Retinal pigment epithelial cell (primary cell): ENCODE measurements at places on chromosomes 3 and 15.
A peak's percentile ranks its signal among the peaks of the same experiment; 100 is the strongest.

- peak; percentile 100 for DNase-seq
Observed at GRCh38 chr15:57395292-57395691, 19.0 kb downstream of the CGNL1 start.

DNA sequence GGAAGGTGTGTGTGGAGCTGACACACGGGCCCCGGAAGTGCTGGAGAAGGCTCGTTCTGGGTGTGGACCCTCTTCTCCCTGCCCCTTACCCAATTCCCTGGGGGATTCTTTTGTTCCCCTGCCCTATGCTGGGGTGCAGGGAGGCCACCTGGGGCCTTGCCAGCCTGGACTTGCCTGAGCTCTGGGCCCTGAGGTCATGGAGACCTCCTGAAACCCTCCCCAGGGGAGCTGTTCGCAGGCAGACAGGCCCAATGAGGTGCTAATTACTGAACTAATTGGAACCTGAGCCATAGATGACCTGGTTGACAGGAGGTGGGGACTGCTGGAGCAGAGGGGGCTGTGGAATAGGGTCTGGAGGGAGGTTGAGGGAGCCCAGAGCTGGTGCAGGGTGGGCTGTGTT lies 9.4 kb upstream of the C15orf39 start:
- no peak for DNase-seq

DNA sequence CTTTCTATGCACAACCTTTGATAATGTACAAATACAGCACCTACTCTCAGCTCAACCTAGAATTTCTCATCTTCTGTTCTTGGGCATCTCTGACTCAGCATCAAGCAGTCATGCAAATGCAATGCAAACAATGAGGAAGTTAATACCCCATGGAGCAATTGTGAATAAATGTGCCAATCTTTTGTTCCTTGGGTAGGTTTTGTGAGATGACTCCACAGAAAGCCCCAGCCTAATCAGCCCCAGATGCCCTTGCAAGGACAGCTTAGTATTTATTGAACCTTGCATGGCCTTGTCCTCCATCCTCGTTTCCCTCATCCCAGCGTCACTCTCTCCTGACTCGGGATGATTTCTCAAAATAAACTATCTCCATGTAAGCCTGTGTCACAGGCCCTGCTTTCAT lies 494.7 kb upstream of the NECTIN3 start:
- DNase-seq = peak; percentile 67

- DNase-seq = no peak
Observed at GRCh38 chr3:125050488-125051090, 5.2 kb downstream of the HEG1 start.

DNA sequence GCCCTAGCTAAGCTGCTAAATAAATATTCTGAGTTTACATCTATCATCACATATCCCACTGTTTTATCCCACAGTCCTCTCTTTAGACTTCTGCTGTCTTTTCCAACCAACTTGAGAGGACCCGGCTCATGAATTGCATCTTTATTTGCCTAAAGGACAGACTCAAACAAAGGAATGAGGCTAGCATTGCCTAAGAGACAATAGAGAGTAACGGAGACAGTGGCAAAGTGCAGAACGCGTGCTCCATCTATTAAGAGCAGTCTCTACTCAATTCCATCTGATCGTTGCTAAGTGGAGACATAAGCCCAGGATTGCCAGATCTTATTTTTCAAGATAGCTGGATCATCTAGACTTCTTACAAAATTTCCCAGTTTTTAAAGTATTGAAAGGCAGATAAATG lies 2.3 kb downstream of the ADAMTSL3 start:
- DNase-seq = no peak

GRCh38 chr15:40282147-40282868 lies 556 bp downstream of the ANKRD63 start:
- no peak for DNase-seq

DNA sequence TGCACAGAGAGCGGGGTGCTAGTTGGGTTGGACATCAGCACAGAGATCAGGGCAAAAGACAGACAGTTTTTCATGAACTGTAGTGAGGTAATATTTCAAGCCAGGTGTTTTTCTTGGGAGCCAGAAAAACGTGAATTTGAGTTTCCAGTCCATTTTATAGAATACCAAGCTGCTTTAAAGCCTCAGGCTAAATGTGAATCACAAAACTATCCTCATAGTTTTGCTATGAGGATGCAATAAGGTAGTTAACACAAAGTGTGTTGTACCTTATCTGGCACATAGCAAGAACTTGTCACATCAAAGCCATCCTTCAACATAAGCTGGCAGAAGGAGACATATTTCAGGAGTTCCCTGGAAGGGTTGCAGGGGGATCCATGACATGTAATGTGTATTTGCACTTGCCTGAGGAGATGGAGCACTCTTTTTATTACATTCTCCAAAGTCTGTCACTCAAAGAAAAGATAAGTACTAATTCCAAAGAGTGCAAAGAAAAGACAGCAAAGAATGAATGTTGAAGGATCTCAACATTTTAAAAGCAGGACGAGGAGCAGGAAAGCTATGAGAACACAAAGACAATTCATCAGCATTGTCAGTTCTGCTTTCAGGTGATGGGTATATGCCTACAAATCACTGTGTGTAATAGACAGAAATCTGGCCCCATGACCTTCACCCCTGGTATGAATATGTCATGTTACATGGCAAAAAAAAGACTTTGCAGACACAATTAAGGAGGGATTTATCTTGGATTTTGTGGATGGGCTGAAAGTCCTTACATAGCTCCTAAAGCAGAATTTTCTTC lies 1046.4 kb downstream of the NTRK3 start:
- no peak for DNase-seq

DNA sequence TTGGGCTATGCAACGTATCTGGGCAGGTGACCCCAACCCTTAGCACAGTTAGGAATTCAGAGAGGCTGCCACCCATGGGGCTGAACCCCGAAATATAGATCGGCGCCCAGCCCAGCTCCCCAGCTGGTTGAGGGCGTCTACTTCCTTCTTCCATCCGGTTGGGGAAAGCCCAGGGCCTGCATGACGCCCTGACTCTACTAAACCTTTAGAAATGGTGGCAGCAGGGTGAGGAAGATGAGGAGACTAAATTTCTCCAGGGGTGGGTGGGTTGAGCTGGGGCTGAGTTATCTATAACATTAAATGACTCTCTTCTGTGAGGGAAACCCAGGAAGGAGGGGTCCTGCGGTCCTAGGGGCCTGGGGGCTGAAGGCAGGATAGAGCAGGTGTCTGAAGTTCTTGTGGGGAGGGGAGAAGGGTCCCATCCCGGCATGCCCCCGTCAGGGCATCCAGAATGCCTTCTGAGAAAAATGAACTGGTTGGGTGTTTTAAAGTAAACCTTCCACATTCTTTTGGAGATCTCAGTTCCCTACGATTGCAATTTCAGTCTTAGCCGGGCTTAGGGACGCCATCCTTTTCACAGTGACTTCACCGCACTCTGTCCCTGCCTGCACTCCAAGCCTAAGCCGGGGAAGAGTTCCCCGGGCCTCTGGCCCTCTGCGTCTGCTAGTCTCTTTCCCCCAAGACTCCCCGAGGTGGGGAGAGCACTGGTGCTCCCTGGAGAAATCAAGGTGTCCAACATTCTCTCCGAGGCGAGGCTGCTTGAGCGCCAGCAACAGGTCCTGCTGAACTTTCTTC lies 28.5 kb downstream of the NR2F2 start:
- no peak for DNase-seq

GRCh38 chr15:77964193-77964592 lies 113.3 kb downstream of the TBC1D2B start:
- no peak for DNase-seq

- DNase-seq = peak; percentile 50
Observed at GRCh38 chr3:190911382-190911781, 48.9 kb upstream of the GMNC start.

GRCh38 chr15:70200511-70201424 lies 103.1 kb upstream of the TLE3 start:
- no peak for DNase-seq

GRCh38 chr15:56616551-56616950 lies 116.8 kb downstream of the ZNF280D start:
- DNase-seq = no peak

- no peak for DNase-seq
Observed at GRCh38 chr15:78208341-78208844, 26.0 kb downstream of the ACSBG1 start.

DNA sequence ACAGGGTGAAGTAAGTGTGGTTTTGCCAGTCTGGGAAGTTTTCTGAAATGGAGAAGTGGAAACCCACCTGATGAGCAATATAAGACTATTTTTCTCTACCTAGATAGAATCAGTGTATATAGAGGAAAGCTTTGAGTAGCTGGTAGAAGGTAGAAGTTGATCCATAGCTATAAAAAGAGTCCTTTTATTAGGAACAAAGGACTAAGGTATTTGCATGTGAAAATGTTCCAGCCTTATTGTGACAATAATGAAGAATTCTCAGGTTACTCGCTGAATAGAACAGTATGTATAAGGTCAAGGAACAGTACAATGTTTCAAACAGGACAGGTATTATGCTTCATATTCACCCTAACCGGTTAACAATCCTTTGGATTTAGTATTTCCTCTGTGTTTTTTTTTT lies 972.2 kb downstream of the OTOL1 start:
- DNase-seq = no peak

- DNase-seq = no peak
Observed at GRCh38 chr15:52518487-52519371, 10.0 kb downstream of the MYO5A start.

DNA sequence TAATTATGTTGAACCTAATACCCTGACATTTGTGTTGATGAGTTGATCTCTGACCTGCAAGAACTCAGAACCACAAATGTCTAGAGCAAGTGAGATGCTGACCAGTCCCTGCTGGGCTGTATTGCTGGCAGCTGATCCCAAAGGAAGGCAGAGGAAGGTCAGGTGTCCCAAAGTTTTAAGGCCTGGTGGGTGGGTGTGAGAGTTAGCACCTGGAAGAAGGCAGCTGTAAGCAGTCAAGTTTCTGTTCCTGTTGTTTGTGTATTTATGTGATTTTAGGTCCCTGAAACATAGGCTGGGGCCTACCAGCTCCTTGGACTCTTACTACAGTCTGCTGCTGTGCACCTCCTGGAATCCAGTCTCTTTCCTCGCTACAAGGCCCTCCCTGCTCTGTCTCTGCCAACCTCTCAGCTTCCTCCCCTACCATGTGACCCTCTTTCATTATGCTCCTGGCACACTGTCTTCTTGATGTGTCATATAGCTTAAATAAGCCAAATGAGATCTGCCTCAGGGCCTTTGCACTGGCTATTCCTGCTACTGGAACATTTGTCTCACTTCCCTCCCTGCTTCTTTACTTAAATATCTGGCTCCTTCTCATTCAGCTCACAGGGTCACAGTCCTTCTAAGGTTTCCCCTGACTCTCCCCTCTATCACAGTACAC lies 31.0 kb upstream of the ATOSA start:
- DNase-seq = no peak

DNA sequence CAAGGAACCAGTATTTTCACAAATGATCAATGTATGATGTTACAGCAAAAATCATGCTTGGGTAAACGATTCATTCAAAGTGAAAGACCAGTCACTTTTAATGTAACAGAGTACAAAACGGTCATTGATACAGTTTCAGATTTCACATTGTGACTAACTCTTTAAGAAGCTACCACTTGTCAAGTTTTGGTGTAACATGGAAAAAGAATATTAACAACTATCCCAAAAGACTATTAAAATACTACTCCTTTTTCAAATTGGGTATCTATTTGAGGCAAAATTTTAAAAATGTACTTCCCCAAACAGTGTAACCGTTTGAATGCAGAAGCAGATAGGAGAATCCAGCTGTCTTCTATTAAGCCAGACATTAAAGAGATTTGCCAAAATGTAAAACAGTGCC lies 31.7 kb downstream of the AKAP13 start:
- no peak for DNase-seq

DNA sequence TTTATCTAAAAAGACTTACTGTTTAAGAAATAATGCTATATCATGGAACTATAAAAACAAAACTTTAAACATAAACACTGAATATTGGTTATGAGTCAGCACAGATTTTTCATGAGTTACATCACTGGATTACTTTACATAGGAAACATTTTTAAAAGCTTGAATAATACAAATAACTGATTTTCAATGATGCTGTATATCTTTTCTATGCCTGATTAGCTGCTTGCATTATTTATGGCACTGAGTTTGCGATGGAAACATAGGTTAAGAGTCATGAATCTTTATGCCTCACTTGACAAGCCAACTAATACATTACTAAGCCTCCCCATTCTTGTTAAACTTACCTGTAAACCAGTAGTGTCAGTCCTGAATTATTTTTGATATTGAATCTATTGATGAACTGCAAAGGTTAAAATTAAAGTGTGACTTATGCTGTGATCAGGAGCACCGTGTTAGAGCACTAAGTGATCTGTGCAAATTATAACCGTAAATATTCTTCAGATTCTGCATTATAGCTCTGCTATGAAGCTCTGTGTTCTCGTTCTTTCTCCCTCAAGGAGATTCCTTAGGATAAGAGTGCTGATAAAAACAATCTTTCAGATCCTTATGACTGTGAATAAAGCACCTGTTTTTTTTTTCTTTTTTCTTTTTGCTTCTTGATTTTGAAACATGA lies 437.3 kb upstream of the BCHE start:
- no peak for DNase-seq

DNA sequence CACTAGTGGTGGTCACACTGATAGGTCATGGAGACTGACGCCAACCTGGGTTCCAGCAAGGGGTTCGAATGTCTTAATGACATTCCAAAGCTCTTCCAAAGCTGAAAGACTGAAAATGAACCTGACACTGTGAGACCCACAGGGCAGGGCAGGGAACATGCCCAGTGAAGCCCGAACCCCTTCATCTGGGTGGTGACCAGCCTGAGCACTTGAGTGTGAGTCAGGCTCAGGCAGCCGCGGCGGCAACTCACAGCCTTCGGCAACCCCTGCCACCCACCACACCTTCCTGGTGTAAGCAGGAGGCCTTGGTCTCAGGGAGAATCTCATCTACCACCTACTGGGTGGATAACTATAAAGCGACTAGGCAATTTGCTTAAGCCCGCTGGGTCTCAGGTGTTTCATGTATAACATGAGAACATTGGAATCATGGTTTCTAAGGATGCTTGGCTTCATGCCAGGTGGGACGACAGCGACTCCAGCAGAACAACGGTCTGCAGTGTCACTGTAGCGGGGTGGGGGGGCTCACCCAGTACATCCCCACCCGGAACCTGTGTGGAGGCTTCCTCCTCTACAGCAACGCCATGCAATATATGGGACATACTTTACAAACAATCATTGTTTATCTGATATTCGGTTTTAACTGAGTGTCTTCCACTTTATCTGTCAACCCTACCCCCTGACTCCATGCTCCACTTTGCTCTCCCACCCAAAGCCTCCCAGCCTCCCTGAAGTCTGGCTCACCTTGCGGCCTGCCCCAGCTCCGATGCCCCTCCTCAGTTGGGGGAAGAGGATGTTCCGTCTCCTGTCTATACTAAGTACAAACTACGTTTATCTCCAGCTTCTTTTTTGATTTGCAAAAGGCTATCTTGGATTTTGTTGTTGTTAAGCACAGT lies 125.0 kb upstream of the MEF2A start:
- DNase-seq = no peak

GRCh38 chr15:90950676-90951075 lies 4.0 kb upstream of the RCCD1 start:
- no peak for DNase-seq
